Glutamatergic neuron (in vitro differentiated cells): ENCODE measurements at places on chromosomes 11 and 22. TPM values are rescaled to one million over a fixed set of nuclear protein-coding genes. Genes with fewer than 3 reads are reported as not detected.

- no peak for DNase-seq
Observed at GRCh38 chr11:123184531-123184930, 10.5 kb downstream of the CLMP start.

DNA sequence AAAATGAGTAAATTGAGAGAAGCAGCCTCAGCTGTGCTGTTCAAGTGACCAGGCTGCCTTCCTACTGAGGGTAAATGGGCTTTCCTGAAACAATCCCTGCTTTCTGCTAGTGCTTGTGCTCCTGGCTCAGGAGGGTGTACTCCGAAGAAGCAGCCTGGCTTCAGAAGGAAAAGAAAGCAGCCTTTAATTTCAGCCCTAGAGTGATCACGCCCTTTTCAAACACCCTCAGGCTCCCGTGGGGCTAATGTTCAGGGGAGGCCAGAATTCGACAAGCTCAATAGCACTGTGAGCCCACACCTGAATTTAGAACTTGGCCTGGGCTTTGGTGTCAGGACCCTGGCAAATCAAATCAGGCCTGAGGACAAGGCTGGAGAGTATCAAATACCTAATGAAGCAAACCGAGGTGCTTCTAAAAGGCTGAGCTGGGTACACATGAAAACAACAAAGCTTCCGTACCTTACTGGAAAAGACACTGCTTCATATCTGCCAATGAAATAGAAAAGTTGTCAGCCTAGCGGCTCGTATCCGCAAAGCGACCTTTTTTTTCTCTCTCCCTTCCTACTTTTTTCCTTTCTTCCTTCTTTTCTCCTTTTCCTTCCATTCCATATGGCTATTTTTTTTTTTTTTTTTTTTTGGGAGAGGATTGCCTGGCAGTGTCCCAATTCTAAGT is 387.8 kb downstream of the SOX6 start:
- no peak for DNase-seq

DNA sequence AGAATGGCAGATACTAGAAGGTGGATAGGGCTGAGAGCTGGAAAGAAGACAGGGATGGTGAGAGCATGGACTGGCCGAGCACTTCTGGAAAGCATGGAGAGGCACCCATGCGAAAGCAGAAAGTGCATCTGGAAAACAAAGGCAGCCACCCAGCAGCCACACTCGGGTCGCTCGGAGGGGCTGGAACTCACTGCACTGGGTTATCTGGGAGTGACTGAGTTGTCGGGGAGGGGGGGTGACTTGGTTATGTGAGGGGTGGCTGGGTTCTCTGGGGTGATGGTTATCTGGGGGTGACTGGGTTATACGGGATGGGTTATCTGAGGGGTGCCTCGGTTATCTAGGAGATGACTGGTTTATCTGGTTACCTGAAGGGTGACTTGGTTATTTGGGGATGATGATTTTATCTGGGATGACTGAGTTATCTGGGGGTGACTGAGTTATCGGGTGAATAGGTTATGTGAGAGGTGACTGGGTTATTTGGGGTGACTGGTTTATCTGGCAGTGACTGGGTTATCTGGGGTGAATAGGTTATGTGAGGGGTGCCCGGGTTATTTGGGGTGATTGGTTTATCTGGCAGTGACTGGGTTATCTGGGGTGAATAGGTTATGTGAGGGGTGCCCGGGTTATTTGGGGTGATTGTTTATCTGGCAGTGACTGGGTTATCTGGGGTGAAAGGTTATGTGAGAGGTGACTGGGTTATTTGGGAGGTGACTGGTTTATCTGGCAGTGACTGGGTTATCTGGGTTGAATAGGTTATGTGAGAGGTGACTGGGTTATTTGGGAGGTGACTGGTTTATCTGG is 2.6 kb upstream of the PANX2 start:
- peak; percentile 21 for DNase-seq

DNA sequence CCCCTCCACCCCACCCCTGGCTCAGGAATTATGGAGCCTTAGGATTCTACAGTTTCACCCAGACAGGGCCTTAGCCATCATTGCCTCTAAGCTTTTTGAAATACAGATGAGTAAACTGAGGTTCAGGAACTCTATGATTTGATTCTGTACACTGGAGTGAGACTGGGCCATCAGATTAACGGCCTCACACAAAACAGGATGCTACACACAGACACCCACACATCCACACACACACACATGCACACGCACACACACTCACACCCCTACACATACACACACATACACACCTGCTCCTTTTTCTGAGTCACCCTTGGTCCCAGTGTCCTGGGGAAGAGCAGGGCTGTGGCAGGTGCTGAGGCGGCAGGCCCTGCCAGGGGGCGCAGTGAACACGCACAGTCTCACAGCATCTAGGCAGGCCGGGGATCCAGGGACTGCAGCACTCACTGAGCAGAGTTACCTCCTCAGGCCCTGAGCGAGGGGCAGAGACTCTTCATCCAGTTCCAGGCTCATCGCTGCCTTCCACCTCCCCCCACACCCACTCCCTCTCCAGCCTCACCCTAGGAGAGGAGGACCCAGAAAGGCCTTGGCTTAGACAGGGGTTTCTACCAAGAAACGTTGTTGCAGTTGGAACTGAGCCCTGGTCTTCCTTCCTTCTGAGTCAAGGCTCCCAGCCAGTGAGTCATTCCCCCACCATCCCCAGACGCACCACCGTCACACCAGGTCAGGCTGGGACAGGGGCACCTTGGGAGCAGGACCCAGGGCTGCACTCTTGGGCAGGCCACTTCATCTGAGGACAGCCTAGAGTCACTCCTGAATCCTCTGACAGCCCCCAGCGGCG is 89.8 kb upstream of the PARVA start:
- DNase-seq = peak; percentile 84

DNA sequence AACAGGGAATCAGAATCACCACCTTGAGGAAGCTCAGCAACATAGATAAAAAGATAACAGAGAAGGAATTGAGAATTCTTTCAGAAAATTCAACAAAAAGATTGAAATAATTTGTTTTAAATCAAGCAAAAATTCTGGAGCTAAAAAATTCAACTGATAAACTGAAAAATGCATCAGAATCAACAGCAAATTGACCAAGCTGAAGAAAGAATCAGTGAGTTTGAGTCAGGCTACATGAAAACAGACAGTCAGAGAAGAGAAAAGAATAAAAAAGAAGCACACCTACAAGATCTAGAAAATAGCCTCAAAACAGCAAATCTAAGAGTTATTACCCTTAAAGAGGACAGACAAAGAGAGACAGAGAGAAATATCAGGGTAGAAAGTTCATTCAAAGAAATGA is 28.8 kb downstream of the BTG4 start:
- DNase-seq = no peak

DNA sequence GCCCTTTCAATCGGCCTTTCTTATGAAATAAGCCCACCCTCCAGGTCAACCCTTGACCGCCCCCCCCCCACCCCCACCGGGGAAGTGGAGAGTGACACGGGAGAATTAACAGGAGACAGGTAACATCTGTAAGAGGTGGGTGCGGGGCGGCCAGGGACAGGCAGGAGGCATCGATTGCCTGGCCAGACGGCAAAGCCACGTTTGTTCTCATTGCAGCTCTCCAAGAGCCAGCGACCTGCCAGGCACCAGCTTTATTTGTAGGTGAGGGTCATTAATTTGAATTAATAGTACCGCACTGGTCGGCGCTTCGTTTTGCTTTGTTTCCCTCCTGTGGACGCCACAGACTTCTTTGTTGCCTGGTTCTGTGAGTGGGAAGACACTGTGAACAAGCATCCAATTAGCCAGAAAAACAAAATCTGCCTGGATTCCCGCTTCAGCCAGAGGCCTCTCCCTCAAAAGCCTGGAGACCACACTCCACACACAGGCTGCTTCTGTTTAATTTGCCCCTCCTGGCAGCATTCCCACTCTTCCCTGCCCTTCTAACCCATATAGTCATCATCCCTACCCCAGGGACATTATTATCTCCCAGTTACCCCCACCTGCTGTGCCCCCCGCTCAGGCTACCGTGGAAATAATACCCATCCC is 104.5 kb upstream of the OPCML start:
- no peak for DNase-seq

- DNase-seq = no peak
Observed at GRCh38 chr11:32259641-32260081, 168.8 kb downstream of the RCN1 start.

DNA sequence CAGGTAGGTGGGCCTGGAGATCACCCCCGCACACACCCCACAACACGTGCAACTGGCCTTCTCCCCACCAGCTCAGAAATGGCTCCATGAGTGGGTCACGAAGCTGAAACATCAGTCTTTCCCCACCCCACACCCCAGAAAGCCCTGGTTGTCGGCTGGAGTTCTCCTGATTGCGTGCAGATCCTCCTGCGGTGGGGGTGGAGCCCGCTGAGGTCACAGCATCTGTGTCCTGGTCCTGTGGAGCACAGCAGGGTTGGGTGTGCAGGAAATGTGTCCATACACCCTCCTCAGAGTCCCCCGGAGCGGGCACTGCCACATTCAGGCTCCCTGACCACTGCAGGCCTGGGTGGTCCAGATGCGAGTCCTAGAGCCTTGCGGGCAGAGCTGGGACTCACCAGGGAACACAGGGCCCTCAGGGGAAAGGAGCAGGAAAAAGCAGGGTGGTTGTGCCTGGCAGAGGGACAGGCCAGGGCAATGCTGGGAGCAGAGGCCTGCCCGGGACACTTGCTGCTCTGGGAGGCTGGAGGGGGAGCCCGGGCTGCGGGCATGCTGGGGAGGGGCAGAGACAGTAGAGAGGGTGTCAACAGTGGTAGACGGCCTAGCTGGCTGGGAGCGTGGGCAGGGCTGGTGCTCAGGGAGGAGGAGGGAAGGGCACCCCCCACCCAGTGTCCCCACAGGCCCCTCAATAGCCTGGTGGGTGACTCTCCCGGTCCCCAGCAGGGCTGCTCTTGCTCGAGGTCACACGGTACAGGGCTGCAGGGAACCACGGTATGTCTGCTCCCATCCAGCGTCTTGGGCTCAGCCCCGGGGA is 42.4 kb upstream of the PPARA start:
- DNase-seq = no peak

DNA sequence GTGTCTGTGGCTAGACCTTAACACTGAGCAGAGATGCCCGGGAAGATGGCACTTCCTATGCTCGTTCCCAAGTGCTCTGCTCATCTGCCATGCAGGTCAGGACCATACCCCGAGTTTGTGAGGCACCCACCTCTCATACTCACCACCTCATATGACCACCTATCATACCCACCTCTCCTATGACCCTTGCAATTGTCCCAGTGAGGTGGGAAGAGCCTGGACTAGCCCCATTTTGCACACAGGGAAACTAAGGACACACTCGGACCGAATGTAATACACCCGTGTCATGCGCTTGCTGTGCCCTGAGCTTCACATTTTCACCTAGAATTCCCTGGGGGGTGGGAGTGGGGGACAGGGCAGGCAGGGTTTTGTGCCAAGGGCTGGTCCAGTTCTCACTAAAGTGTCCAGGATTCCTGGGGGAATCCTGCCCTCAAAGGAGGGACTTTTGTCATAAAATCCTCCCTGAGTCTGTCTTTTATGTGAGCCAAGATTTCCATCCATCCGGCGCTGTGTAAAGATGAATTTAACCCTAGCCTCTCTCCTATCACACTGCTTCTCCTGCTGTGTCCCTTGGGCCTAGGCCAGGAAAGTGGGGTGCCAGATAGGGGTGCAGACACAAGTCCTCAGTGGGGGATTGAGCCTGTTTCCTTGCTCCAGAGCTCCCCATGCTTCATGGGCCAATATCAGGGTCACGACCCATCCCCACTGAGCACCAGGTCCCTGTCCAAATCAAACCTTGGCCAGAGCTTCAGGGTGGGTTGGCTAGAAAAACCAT is 20.0 kb downstream of the TPBGL start:
- DNase-seq = peak; percentile 7

- DNase-seq = peak; percentile 97
Observed at GRCh38 chr11:45899448-45900174, 7.5 kb downstream of the FREY1 start.

Gene CCDC89
- total RNA-seq = not detected

Gene NPAS4
- 0.78 TPM for total RNA-seq

Gene FXYD6
- total RNA-seq = 57.1 TPM

Gene MARK2
- total RNA-seq = 76.8 TPM

Gene CDHR5
- not detected for total RNA-seq

Gene TRIM51
- 0.37 TPM for total RNA-seq

Gene CRYBA4
- not detected for total RNA-seq
